ENCODE measurements at places on chromosomes 3 and 15.

DNA sequence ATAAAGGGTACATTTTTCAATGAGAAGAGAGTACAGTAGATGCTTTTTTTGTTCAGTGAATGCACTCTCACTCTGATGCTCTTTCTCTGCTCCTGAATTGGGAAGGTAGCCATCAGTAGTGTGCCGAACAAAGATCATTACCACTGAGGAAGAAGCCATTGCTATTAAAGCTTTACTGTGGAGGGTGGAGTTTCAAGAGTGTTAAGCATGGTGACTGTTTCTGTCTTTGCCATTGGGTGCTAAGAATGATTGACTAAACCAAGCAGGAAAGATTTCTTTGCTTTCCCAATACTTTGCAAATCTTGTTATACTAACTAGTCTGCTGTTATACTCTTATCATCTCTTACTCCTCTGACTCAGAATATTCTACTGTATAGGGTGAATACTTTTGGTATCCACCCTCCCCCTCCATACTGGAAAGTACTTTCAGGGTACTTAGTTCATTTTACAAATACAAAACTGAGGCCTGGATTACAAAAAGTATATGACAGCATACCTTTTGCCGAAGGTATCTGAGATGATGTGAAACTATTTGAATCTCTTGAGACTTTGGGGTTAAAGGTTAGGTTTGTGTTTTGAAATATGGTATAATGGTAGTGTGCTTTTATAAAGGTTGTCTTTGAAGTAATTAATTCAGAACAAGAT lies 1.7 kb downstream of the RAB11A start:
- DNase-seq, result no peak

DNA sequence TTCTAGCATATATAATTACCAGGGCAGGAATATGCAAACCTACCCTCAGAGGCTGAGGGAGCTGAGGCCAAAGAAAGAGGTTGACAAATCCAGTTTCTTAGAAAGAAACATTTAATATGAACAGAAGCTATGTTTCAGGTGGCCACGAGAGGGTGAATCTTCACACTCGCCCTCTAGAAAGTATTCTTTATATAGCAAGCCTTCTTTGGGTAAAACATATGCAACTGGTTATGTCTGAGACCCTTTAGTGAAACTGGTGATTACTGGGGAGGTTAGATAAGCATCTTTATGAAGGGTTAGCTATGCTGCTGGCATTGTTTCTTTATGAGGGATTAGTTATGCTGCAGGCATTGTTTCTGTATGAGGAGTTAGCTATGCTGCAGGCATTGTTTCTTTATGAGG lies 50.7 kb upstream of the GOLGA6L2 start:
- DNase-seq, result peak; percentile 41

- no peak for DNase-seq
These were observed 61.4 kb upstream of the POLG start for GRCh38 chr15:89395996-89396395.

DNA sequence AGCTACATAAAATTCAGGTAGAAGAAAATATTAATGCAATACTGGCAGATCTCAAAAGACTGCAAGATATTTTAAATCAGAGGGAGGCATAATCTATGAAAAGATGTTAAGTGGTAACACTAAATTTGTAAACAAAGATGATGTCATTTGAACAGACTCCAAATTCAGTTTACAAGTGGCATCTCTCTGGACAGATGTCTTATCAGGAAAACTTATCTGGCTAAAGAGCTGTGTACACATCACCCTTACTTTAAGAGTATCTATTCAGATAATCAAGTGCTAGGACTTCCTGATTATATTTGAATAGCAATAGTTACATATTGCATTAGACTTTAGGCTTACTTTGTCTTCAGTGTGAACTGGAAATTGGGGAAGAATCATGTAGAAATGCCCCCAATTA lies 231.5 kb downstream of the WDR72 start:
- no peak for DNase-seq

DNA sequence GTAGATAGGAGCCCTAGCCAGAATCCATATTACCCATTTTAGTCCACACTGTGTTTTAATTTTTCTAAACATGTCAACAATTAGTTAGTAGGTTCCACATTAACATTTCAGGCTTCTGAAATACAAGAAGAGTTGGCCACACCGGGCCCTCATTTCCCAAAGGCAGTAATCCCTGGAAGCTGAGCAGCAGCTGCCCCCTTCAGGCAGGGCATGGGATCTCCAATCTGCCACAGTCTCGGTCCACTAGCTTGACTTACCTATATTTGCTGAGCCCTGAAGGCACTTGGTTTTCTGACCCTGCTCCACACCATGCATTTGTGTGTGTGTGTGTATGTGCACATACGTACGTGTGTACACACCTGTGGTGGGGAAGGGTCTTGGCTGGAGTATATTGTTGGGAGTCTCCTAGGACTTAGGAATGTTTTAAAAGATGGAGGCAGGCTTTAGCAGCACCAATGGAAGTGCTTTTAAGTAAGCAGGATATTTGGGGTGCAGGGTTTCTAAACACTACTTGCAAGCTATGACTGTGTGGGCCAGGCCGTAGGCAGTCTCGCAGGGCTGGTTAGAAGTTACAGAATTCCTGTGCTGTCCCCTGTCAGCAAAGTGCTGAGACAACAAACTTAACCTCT lies 71.2 kb upstream of the SOX14 start:
- peak; percentile 78 for DNase-seq

DNA sequence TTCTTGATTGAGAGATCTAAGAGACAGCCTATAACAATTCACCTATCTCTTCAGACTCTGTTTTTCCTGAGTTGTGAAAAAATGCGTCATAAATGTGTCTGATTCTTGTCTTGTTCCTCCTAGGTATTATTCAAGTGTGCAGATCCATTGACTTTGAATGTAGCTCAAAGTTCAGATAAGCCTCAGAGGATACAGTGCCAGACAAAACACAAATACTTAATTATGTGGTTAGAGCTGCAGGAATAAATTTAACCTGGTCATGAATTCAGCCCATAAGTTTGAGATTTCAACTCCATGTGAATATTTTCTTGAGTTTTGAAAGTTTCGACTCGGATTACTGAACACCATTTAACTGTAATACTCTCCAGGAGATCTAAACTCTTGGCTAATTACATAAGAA lies 174.0 kb downstream of the ECT2 start:
- no peak for DNase-seq

DNA sequence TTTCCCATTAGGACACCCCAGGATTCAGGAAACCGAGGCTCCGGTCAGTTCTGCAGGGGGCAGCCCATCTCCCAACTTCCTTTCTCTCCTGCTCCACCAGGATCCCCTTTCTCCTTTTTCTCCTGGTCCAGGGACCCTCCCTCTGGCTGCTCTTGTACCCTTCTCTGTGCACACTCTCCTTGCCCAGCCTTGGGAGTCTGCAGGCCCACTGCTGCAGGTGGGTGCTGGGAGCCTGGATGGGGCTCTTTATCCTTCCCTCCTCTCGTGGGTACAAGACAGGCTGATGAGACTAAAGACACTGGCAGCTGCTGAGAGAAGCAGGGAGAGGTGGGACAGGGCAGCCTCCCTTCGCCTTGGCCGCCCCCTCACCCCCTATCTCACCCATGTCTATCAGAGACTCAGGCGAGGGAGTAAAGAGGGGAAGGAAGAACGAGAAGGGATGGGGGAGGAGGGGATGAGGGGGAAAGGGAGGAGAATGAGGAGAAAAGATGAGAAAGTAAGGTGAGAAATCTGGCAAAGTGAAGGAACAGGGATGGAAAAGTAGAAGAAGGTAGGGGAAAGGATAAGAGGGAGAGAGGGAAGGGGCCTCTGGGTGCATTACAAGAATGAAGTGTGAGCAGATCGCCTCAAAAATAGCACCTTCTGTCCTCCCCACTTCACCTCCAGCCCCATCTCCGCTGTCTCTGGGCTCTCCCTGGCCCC lies 45.2 kb downstream of the ITGA11 start:
- no peak for DNase-seq

DNA sequence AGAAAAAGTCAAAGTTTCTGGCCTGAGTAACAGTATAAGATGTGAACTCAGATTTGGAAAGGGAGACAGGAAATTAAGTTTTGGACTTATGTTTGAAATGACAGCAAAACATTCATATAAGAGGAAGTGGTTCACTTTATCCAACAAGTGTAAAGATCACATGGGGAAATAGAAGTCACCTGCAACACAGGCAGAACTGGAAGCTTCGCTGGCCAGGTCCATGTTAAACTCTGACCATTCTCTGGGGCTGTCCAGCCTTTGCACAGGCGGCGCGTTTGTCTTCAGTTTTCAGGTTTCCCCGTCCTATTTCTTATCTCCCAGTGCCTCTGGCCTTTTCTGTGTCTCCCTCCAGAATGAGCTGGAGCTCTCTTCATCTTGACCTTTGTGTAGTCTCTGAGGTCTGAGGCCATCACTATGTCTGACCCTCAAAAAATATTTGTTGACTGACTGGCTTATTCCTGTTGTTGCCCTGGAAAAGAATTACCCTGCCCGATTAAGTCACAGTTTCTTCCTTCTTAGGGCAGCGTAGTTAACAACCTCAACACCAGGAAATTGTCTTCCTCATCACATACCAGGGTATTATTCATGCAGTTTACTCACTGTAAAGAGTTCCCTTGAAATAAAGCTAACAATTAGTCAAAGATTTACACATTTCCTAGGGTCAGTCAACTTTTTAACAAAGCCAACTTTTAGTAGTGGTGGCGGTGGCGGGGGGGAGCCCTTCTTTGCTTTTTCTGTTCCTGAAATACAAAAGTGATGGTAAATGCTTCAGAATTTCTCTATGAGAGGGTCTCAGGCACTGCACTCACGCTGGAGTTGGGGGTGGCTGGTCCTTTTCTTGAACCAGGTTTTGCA lies 959 bp upstream of the RASA2 start:
- DNase-seq, result no peak

DNA sequence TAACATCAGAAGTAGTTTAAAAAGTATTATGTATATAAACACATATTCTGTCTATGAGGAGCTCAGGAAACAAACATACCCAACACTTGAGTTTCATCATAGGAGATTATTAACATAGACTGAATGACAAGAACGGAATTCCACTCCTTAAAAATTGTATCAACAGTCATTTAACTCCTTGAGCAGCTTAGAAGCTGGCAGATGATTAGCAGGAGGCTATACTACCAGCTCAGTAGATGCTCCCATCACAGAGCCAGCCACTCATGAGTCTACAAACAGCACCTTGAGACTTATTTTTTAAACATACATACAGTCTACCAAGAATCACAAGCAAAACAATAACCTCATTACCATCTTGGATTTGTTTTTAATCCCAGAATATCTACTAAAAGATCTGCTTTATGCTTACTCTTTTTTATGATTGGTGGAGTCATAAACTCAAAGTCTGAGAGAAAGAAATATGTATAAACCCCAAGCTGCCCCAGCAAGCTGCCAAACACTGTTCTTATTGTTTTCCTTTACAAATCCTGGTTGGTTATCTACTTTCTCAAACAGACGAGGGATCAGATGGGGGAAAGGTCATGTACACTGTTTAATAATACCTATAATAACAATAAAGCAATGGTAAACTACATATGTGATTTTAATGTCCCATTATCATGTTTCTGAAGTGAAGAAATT lies 59.5 kb downstream of the CBLB start:
- no peak for DNase-seq

GRCh38 chr15:57355259-57355658 lies 21.0 kb upstream of the CGNL1 start:
- DNase-seq, result no peak

All from NCI-H524 (cell line).